Activated T-cell treated with anti-CD3 and anti-CD28 coated beads for 48 hours (primary cell): ENCODE measurements at places on chromosomes 12 and 14.

DNA sequence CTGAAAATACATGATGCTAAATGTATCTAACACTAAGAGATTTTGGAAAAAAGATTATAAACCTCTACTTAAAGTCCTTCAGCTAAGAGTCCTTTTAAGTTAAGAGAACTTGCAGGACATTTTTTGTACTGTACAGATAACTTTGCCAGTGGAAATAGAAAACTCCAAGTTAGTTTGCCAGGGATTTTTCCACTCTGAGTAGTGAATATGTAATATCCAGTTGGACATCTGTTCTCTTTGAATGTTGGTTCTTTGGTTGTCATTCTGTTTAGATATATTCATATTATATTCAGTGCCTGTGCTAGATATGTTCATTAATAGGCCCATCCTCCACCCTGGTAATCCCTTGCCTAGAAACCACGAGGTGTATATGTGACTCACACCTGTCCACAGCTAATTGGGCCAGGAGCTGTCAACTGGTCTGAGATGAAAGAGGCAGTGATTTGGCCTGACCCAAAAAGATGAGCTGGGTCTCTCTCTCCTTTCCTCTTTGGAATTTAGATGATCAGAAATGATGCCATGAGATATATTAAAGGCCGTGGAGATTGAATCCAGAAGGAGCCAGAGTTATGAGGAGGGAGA, 261.0 kb upstream of the LRIG3 start:
- no peak for DNase-seq

DNA sequence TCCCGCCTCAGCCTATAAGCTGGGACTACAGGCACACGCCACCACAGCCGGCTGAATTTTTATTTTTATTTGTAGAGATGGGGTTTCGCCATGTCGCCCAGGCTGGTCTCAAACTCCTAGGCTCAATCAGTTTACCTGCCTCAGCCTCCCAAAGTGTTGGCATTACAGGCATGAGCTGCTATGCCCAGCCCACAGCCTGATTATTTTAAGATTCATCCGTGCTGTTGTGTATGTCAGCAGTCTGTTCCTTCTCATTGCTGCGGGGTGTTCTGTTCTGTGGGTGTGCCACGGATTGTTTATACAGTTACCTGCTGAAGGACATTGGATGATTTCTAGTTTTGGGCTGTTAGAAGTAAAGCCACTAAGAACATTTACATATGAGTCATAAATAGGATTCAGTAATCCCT, 9.6 kb upstream of the EP400 start:
- no peak for DNase-seq

DNA sequence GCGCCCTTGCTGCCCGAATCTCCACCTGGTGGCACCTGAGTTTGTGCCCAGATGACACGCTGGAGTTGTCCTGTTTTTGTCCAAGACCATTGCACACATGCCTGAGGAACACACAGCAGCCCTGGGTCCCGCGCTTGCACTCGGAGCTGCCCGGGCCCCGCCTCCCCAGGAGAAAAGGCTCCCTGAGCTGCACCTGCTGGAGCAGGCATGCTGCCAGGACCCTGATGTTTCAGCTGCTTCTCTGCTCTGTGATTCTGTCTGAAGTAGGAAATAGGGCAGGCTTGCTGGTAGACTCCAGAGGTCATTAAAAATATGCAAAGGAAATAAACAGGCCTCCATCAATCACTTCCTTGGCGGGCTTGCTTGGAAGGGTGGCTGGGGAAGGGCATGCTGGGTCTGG, 271.6 kb downstream of the CACNA1C start:
- DNase-seq = no peak

- DNase-seq = no peak
Measured at GRCh38 chr12:90987101-90987500, 17.7 kb downstream of the EPYC start.

- peak; percentile 64 for DNase-seq
Measured at GRCh38 chr12:57549909-57550640, at the start of gene KIF5A. Gene KIF5A, plus strand, starts transcription at chr12:57550044. Its CDS starts 228 bp downstream, at chr12:57550272.

DNA sequence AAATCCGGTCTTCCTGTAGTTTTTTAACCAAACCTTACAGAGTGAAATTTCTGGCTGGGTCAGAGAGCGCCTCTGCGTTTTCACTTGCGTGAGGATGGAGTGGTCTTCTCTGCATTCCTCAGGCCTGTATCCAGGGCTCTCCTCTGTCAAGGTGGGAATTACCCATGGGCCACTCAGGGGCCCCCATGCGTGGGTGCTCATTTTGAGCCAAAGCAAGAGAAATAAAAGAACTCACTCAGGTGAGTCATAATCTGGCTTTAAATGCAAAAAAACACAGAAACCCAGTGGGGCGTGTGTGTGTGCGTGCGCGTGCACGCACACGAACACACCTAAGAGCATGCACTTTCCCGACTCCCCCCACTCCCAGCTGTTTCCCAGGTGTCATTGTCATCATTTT, 104.0 kb upstream of the PWP1 start:
- DNase-seq = no peak

DNA sequence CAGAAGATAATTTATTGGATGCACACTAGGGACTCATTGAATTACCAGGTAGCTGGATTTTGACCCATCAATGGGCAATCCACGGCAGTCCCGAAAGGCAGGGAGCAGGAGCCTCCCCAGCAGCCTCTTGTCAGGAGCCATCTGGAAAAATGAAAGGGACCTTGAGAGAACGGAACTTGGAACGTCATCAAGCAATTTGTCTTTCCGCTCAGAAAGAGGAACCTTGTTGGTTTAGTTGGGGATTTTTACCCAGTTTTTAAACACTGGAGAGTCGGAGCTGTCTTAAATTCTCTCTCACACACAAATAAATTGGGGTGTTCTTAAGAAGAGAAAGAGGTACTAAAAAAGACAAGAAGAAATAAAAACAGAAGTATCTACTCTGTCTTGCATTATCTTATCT, 1351.7 kb upstream of the TMEM132C start:
- DNase-seq = no peak

DNA sequence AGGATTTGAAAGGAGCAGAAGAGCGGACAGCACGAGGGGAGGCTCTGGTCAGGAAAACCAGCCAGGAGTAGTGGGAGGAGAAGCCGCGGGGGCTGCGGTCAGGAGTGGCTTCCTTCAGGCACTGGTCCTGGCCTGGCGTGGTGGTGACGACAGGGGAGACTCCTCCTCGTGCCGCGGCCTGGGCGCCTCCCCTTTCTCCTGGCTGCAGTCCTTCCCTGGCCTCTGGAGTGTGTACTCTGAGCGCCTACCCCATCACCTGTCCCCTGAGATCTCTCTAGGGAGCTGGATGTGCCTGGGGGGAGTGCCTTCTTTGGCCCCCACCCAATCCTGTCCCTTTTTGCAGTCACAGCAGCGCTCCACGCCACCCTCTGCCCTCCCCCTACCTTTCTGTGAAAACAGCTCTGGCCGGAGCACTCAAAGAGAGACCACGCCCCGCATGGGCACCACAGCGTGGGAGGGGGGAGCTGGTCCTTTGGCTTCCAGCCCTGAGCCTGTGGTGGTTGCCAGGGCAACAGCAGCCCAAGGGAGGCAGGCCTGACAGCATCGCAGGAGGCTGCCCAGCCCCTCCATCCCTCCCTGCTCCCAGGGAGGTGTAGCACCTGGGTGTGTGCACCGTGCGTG, 125.9 kb downstream of the CALM1 start:
- no peak for DNase-seq

- peak; percentile 41 for DNase-seq
Measured at GRCh38 chr12:117212563-117213190, 22.4 kb upstream of the FBXO21 start.

DNA sequence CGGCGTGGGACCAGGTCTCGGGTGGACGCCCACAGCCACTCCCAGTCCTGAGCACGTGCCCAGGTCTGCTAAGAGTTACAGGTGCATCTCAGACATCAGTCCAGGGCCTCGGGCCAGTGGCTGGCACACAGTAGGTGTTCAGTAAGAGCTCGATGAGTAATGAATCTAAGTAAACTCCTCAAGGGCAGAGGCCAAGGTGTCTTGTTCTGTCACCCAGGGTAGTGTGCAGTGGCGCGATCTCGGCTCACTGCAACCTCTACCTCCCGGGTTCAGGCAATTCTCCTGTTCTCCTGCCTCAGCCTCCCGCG, 11.2 kb downstream of the TTC7B start:
- DNase-seq = no peak

GRCh38 chr12:51592034-51592705, 1.1 kb downstream of the SCN8A start:
- no peak for DNase-seq

DNA sequence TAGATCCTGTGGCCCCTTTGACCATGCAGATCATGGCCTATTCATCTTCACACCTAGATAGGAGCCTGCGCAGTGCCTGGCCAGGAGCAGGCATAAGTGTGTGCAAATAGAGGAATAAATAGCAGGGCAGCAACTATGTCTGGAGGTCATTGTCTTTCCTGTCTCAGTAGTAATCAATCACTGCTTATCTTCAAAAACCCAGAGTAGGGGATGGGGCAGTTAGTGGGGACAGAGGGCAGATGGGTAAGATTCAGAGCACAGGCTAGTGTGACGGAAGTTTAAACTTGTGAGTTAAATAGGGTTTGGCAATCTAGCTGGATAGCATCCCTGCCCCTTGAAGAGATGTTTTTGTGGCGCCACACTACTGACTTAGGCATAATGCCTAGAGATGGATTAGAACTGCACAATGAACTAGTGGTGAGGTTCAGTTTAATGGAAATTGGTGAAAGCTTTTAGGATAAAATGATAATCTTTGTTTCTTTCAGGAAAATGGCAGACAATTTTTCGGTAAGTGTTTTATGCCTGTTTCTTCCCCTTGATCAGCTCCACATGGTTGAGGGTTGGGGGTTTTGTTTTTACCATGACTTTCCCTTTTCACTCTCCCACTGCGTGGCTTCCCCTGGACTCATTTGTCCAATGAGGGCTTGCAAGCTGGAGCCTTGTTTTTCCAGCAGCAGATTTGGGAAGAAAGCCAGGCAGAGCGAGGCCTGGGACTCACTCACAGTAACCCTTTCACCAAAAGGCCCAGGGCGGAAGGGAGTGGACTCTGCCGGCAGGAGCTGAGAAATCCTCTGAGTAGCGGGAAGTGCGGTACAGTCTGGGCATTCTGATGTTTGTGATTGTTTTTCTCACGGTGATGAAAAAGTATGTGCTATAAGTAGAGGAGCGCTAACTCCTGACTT, 8.1 kb downstream of the LGALS3 start:
- DNase-seq = no peak

DNA sequence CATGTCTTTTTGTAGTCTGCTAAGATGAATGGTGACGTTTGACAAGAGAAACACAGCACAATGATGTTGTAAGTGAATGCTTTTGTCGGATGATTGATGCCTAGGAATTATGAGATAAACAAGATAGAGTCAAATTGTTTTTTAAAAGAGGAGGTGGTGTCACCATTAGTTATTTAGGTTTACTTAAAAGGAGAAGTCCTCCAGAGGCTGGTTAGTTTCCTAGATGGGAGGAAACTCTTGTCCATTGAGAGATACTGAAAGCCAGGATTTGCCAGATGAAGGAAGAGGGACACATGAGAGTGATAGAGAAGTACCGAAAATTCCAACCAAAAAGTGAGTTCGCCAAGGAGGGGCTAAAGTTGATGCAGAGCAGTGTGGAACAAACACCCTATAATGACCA, at the start of gene OR10G2:
TSS of gene OR10G2 (minus strand) at position 101 of the 400 bp plus-strand sequence. CDS start at position 3, 98 bp downstream.
- no peak for DNase-seq

- DNase-seq = no peak
Measured at GRCh38 chr12:11744410-11744801, 94.9 kb downstream of the ETV6 start.

GRCh38 chr14:51663783-51664326, 12.1 kb downstream of the FRMD6 start:
- DNase-seq = no peak

DNA sequence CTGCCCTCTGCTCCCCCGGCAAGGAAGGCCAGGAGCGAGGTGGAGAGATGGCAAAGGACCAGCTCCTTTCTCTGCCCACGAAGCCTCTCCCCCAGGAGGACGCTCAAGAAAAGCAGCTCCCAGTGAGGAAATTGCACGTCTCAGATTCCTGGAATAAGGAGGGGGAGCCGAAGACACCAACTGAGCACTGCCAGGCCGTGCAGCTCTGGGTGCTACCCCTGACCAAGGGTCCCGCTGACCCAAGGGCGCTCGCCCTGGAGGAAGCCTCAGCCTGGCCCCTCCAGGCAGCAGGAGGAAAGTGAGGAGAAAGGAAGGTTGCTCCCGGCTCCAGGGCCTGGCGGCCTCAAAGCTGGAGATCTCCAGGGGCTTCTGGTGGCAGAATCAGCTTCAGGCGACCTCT, 174.1 kb upstream of the SFSWAP start:
- no peak for DNase-seq

DNA sequence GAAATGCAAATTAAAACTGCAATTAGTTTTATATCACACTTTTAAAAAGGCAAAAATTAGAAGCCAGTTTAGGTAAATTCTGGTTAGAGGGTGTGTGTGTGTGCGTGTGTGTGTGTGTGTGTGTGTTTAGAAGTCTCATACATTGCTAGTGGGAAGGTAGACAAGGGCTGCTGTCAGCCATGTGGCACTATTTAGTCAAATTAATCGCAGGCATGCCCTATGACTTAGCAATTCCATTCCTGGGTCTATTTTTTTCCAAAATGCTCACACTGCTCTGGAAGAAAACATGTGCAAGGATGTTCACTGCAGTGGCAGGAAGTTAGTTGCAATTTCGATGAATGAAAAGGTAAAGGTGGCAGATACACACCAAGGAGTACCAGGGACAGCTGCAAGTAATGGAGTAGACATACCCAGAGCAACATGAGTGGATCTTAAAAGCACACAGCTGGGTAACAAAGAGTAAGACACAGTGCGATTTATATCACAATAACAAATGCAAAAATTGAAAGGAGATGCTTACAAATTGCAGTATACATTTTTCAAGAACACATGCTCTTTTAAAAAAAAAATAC, 11.6 kb downstream of the CAPZA3 start:
- DNase-seq = no peak

GRCh38 chr12:77553976-77554619, 276.6 kb upstream of the NAV3 start:
- DNase-seq = no peak

- no peak for DNase-seq
Measured at GRCh38 chr12:24172031-24172772, 222.7 kb upstream of the SOX5 start.

DNA sequence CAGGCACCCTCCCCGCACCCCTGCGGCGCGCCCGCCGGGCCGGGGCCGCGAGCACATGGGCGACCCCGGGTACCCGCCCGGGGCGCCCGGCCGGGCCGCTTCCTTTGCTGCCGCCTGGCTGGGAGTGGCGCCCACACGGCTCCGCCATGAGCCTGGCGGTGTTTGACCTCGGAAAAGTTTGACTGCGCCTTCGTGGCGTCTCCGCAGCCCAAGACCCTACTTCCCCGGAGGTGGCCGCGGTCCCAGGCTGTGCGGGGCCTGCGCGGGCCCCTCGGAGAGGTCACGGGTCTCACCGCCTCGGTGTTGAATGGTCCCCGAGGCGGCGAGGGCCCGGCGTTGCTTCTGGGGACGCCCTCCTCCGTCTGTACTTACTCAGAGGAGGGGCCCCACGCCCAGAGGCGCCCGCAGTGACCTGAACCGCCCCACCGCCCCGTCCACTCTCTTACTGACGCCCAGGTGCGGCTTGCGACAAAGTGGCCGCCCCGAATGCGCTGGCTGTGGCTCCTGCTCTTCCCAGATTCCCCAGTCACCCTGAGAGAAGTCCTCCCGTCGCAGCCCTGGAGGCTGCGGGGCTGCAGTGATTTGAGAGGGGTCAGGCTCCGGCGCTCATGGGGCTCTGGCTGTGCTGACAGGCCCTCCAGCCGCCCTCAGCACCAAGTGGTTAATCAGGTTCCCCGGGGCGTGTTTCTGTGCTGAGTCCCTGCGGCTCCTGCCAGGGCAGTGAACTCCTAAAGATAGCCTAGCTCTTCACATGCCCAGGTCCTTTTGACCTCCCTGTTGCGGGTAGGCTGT, 5.8 kb downstream of the KMT5A start:
- DNase-seq = peak; percentile 25
